Activated CD4-positive, alpha-beta T cell treated with anti-CD3 and anti-CD28 coated beads, Interleukin-2, Interleukin-4, amounts not matched to agents 100 ng/mL and 50 ng/mL, durations not matched to agents 16 hours and 8 hours (primary cell): ENCODE measurements at places on chromosomes 2 and 18.

GRCh38 chr18:24270358-24270936, 127.2 kb downstream of the OSBPL1A start:
- DNase-seq = no peak

DNA sequence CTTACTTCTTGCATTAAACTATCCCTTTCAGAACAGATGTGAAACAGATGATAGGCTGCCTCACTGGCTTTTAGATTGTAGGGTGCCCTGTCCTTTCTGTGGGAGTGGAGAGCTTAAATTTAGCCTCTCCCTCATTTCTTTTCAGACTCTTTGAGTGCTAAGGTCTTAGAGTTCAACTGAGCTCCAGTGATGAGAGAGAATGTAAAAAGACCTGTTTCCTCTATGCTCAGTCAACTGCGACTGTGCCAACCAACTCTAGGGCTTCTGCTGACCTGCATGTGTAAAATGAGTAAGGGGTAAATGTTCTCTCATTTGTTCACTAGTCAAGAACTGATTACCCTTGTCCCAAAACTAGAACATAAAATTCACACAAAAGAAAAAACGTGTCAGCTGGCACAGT, 104.8 kb upstream of the TGFA start:
- no peak for DNase-seq

DNA sequence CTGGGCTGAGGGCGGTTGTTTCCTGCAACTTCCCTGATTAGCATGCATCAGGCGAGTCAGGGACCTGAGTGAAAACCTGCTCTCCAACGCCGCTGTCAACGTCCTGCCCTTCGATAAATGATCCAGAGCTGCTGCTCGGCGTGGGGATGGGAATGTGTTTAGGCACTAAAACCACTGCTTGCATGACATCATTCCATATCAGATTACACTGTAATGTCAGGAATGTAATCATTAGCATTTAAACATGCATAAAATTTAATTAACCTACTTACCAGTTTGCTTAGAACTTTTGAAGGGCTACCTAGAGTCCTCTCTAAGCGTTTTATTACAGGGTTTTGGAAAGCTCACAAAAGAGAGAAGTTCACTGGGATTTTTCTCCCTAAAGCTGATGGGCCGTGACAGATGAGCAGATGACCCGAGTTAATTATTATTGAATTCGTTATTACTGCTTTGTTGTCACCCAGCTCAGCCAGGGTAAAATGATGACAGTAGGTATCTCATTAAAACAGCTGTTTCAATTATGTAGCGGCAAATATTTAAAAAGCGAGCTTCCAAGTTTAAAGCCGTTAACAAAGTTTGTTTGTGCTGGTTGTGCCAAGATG, 685.6 kb upstream of the SALL3 start:
- no peak for DNase-seq

DNA sequence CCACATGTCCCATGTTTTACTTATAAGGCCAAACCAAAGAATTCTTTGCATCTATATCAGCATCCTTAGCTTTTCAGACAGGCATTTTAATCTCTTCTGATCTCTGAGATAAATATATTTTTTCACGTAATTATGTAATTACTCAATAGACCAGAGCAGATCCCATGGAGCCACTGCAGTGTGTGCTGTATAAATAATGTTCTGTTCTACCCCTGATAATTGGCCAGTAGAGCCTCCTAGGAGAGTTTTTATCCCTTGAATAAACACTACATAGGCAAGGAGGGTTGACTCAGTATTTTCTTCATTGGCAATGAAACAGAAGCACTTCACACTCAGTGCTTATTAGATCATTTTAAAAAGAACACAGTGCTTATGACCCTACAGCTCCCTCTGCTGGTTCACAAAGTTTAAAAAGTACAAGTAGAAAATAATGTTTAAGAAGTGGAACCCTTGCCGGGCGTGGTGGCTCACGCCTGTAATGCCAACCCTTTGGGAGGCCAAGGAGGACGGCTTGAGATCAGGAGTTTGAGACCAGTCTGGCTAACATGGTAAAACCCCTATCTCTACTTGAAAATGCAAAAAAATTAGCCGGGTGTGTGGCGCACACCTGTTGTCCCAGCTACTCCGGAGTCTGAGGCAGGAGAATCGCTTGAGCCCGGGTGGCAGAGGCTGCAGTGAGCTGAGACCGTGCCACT, 91.9 kb downstream of the PPP1R1C start:
- DNase-seq = peak; percentile 39

DNA sequence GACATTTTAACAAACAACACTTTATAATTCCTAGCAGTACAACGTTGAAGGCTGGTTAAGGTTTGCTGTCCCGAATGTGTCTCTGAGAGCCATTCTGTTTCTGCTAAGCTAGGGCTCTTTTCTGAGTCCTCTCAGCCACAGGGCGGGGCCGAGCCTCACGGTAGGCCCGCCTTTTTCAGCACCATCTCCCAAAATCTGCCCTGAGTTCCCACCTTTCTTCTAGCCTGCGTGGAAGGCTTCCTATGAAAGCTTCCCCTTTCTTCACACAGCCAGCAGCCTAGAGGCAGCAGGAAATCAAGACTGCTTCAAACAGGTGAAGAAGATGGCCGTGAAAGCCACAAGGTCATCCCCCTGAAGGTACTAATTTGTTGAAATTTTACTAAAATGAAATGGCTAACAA, 255.5 kb downstream of the CDH2 start:
- no peak for DNase-seq

DNA sequence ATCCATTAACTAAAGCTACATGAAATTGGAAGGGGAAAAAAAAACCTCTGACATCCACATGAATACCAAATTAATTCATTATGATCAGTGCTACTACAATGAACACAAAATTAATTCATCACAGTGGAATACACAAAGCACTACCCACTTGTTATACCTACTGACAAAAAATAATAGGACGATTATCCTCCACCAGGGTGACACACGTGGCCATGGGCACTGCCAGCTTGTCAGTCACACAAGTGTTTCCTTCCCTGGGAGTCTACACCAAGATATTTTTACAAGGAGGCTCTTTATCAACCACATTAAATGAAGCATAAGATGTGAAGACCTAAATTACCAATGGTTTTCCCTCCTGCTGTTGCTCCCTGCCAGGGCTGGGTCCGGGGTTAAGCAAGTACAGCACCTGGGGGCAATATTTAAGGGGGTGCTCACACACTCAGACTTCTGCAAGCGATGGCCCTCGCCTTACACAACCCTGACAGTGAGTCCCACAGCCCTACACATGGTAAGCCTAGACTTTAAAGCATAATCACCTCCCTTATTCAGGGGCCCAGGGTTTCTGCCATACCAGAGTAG, 90.1 kb downstream of the TCF4 start:
- DNase-seq = no peak

DNA sequence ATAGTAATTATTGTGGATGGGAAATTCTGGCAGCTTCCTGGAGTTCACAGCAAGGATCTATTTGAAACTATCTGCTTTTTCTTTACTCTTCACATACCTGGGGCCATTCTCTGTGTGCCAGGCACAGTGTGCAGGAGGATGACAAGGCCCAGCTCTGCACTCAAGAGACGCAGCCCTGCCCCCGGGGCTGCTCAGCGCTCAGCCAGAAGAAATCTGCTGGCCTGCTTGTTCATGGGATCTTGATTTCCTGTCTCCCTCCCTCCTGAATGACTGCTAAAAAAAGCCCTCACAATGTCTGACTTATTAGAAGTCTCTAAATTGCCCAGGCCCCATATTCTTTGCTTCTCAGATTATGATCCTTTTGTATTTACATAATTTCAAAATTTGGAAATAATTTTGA, 210.9 kb downstream of the DCDC2C start:
- no peak for DNase-seq

- no peak for DNase-seq
Observed at GRCh38 chr2:104462731-104463130, 391.2 kb upstream of the POU3F3 start.

- DNase-seq = no peak
Observed at GRCh38 chr2:95297639-95298395, 670 bp downstream of the KCNIP3 start.

DNA sequence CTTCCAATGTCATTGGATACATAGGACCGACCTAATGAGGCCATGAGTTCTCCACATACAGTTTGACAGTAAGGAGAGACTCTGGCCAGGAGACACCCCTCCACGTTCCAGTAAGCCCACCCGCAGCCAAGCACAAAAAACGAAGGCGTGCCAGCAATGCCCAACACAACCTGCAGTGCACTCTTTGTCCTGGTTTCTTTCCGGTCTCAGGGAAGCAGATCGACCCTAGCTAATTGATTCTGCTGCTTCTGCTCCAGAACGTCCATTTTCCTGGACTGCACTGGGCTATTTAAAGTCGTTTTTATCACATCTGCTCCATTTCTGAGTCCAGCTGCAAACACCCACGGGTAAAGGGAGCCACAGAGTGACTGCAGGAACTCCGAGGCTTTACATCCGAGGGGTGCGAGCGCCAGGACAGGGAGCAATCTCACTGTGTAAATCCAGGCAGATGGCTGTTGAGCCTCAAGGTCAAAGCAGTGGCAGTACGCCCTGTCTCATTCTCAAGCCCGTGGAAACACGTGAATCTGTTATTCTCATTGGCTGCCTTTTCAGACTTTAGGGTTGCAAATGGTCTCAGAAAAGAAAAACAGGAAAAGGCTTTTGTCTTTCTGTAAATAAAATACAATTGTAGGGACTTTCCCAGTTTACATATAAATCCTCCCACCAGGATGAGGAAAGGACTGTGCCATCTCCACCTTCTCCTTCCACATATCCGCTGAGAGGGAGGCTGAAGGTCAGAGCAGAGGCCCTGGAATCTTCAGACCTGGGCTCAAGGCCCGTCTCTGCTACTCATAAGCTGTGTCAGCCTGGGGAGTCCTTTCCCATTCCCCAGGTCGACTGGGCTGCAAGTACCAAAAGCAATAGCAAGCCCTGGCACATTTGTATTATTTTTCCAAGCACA, 40.7 kb downstream of the TMEM163 start:
- DNase-seq = no peak
